ENCODE measurements at places on chromosomes 3 and 15.
A peak's percentile ranks its signal among the peaks of the same experiment; 100 is the strongest.

DNA sequence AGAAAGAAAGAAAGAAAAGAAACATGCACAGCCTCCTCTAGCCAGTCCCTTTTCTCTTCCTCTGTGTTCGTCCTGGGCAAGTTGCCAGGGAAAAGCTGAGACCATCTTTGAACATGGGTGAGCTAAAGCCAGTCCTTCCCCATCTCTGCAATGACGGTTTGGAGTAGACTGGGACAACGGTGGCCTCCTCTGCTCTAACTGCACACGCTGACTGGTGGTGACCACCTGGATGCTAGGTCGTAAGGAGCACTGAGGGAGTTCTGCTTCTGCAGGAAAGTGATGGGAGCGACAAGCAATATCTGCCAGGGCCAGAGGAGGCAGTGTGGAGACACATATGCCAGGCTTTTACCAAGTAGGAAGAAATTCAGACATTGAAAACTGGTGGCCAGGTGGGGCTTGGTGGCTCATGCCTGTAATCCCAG is 111.7 kb downstream of the NUP210 start:
- DNase-seq: peak; percentile 10

DNA sequence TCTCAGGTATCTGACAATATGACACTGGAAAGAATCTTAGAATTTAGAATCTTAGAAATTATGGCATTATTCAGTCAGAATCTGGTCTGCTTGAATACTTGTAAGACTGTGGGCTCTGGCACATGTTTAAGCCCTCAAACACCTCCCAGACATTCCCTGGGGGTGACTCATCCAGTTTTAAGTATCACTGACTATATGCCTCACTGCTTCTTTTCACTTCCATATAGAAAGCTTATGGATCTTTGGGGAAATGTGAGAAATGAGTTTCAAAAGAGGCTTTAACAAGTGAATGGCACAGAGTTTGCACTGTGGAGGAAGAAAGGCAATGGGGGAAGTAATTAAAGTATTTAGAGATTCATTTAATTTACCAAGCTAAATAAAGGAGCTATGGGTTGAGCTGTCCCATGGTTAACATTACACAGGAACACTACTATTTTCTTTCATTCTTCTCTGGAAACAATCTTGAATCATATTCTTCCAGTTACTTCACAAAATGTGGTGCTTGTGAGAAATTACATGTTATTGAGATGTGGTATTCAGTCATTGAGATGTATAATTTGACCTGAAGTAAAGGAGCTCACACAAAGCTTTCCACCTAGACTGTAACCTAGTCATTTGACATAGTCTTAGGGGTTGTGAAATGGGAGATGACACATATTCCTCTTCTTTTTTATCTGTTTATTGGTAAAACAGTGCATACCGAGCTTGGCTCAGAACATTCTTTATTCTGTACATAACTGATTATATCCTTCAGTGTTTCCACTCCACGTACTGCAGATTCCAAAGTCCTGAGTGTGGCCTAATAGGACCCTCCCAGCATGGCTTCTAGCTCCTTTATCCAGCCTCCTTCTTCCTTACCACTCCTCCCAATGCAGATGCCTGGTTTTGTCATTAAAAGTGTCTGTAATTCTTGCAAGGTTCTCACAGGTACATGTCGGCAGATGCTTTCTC is 544.6 kb upstream of the NECTIN3 start:
- no peak for DNase-seq

GRCh38 chr3:19487386-19487785 is 339.1 kb downstream of the KCNH8 start:
- no peak for DNase-seq

- no peak for DNase-seq
Observed at GRCh38 chr3:44883213-44883955, 9.0 kb downstream of the TGM4 start.

DNA sequence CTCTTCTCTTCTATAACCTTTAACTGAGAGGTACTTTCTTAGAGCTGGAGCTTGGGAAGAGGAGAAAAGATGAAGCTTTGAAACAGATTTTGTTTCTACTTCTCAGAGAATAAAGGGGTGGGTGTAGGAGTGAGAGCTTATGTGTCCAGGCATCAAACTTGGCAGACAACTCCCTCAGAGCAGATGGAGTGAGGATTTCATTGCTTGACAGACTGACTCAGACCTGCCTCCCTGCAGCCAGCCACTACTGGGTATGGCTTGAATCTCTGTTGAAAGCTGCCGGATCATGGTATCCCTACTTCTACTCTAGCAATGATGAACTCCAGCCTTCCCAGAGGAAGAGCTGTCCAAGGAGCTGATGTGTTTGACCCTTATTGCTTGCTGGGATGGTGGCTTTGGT is 36.7 kb downstream of the SYN2 start:
- no peak for DNase-seq

Measured in activated CD4-positive, alpha-beta T cell treated with anti-CD3 and anti-CD28 coated beads for 4 hours (primary cell).